ENCODE measurements at places on chromosomes 2 and 18. TPM values are rescaled to one million over a fixed set of nuclear protein-coding genes. Genes with fewer than 3 reads are reported as not detected.

DNA sequence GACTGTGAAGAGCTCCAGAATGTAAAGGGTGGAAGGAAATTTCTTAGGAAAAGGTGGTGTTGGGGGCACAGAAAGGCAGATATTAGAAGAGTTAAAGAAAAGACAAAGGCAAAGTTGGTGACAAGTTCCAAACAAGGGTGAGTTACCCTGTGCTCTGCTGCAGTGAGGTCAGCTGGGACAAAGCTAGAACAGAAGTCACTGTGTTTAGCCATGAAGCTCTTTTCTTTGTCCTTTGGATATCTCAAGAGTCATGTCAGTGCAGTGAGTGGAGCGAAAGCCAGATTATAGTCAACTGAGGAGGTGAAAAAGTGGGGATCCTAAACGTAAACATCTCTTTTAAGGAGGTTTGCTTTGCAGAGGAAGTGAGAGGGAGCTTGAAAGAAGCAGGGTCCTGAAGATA, 187.8 kb upstream of the ALPP start:
- no peak overlapping the region for H3K27ac ChIP-seq
- H3K4me1 ChIP-seq: no peaks in the 10 kb centered on the region
- DNase-seq: no peak
- no peak overlapping the region for H3K4me3 ChIP-seq

- peak overlapping the region; percentile 91 for H3K27ac ChIP-seq
- H3K4me3 ChIP-seq: peak overlapping the region; percentile 71
- DNase-seq: no peak
- no peaks in the 10 kb centered on the region for H3K27me3 ChIP-seq
- H3K4me1 ChIP-seq: peaks cover 15% of the 10 kb centered on the region
These were observed 768 bp upstream of the CYBRD1 start for GRCh38 chr2:171521361-171522051.

- H3K27me3 ChIP-seq: no peaks in the 10 kb centered on the region
- H3K27ac ChIP-seq: no peak overlapping the region
- DNase-seq: no peak
- no peaks in the 10 kb centered on the region for H3K36me3 ChIP-seq
These were observed 299.0 kb downstream of the FBXO15 start for GRCh38 chr18:73848656-73849055.

DNA sequence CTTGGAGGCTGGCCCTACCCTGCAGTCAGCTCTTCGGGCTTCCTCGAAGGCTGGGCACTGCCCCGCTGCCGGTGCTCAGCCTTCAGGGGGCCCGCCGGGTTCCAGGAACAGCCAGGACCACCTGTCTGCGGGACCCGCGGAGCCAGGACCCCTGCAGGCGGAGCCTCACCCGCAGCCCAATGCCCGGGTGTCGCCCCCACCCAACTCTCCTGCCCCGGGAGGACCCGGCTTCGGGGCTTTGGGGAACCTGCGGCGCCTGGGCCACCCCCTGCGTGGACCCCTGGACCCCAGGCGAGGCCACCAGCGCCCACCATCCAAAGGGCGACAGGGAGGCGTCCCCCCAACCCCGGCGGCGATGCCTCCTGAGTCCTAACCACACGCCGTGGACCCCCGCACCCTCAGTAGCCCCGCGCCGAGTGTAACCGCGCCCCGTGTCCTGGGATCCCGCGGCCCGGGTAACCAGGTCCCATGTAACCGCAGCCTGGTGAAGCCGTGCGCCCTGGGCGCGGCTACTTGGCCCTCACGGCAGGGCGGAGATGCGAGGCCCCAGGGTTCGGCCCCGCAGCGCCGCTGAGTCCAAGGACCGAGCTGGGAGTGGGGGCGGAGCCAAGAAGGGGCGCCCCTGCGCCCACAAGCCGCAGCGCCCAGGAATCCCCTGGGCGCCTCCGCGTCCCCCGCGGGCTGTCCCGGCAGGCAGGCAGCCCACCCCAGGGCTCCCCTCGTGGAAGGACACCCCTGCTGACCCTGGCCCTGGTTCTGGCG, 11.0 kb upstream of the UBE2F start:
- H3K4me1 ChIP-seq: peaks cover 5% of the 10 kb centered on the region
- H3K36me3 ChIP-seq: no peaks in the 10 kb centered on the region
- no peak overlapping the region for H3K27ac ChIP-seq
- DNase-seq: no peak
- peaks cover 26% of the 10 kb centered on the region for H3K27me3 ChIP-seq

- no peak overlapping the region for H3K4me3 ChIP-seq
- no peak overlapping the region for H3K27ac ChIP-seq
- no peaks in the 10 kb centered on the region for H3K4me1 ChIP-seq
- no peaks in the 10 kb centered on the region for H3K36me3 ChIP-seq
- no peaks in the 10 kb centered on the region for H3K27me3 ChIP-seq
These were observed 253.3 kb upstream of the TANK start for GRCh38 chr2:160906878-160907277.

DNA sequence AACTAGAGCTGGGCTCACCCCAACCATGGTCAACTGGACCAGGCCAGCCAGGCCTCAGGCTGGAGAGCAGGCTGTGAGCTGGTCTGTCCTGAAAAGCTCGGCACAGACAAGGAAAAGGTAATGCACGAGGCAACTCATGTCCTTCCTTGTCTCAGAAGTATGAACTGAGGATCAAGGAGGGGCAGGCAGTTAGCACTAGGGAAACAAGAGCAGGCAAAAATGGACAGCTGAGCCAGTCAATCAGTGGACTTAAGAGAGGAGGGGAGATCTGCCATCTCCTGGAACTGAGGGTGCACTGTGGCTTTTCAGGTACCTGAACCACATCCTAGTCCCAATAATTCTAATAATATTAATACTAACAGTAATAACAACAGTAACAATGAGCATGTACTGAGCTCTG, 20.6 kb upstream of the WIPF1 start:
- H3K4me3 ChIP-seq: no peak overlapping the region
- H3K27ac ChIP-seq: no peak overlapping the region
- H3K27me3 ChIP-seq: no peaks in the 10 kb centered on the region
- DNase-seq: no peak

- H3K27ac ChIP-seq: no peak overlapping the region
- H3K4me3 ChIP-seq: no peak overlapping the region
- DNase-seq: no peak
- no peaks in the 10 kb centered on the region for H3K36me3 ChIP-seq
- no peaks in the 10 kb centered on the region for H3K4me1 ChIP-seq
- no peaks in the 10 kb centered on the region for H3K27me3 ChIP-seq
These were observed 410.3 kb downstream of the LRATD1 start for GRCh38 chr2:15042801-15043217.

- DNase-seq: no peak
- no peak overlapping the region for H3K27ac ChIP-seq
- H3K4me3 ChIP-seq: no peak overlapping the region
- no peaks in the 10 kb centered on the region for H3K36me3 ChIP-seq
- no peaks in the 10 kb centered on the region for H3K4me1 ChIP-seq
These were observed 187.0 kb upstream of the CYRIA start for GRCh38 chr2:16852651-16853050.

- H3K4me1 ChIP-seq: no peaks in the 10 kb centered on the region
- no peaks in the 10 kb centered on the region for H3K36me3 ChIP-seq
- H3K27me3 ChIP-seq: no peaks in the 10 kb centered on the region
- H3K27ac ChIP-seq: no peak overlapping the region
- no peak overlapping the region for H3K4me3 ChIP-seq
These were observed 1245.1 kb upstream of the LRRTM1 start for GRCh38 chr2:81549646-81550045.

Gene GBX2
- total RNA-seq: not detected

Gene ZBTB7C
- 17.7 TPM for total RNA-seq

Gene SCN2A
- 0.58 TPM for total RNA-seq

Gene AGAP1
- total RNA-seq: 33.4 TPM

Measured in upper lobe of right lung (tissue), 1 donor.